ENCODE measurements at places on chromosomes 2 and 18.
A peak's percentile ranks its signal among the peaks of the same experiment; 100 is the strongest.

DNA sequence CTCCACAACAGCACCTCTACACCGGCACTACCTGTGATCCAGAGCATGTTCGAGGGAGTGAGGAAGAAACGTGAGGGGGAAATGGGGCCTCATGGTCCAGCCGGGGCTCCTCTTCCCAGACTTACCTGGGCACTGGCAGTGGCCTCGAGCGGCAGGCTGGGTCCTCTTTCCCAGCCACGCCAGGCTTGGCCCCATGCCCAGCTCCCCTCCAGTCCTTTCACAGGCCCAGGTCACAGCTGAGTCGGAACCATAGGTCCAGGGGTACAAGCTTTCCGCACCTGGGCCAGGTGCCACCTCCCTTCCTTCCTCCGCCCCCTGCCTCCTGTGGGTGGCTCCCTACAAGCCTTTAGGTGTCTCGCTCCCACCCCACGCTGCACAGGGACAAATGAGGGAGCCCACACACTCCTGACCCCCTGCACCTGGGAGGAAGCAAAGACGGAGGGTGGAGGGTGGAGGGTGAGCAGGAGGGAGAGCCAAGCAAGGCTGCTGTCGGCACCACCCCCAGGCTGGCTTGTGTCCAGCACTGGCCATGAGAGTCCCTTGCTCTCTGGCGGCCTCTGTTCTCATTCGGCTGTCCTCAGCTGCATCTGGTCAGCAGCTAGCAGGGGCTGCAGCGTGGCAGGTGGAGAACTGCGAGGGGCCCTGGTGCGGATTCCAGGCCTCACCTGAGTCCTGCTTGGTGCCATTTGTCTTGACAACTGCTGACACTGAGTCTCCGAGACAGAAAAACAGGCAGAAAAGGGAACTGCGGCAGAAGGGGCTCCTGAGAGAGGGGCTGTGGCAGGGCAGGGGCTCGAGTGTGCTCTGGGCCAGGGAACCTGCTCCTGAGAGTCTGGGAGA is 26.8 kb downstream of the ADRA2B start:
- DNase-seq = no peak

- no peak for DNase-seq
These were observed 62.4 kb upstream of the SPATS2L start for GRCh38 chr2:200244111-200244510.

GRCh38 chr18:74148543-74149070 is 284 bp downstream of the TIMM21 start:
- DNase-seq = no peak

DNA sequence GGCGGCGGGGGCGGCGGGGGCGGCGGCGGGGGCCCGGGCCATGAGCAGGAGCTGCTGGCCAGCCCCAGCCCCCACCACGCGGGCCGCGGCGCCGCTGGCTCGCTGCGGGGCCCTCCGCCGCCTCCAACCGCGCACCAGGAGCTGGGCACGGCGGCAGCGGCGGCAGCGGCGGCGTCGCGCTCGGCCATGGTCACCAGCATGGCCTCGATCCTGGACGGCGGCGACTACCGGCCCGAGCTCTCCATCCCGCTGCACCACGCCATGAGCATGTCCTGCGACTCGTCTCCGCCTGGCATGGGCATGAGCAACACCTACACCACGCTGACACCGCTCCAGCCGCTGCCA is 644 bp downstream of the ONECUT2 start:
- DNase-seq = no peak

GRCh38 chr2:232351686-232352510 is 26.7 kb upstream of the ALPP start:
- DNase-seq = no peak

DNA sequence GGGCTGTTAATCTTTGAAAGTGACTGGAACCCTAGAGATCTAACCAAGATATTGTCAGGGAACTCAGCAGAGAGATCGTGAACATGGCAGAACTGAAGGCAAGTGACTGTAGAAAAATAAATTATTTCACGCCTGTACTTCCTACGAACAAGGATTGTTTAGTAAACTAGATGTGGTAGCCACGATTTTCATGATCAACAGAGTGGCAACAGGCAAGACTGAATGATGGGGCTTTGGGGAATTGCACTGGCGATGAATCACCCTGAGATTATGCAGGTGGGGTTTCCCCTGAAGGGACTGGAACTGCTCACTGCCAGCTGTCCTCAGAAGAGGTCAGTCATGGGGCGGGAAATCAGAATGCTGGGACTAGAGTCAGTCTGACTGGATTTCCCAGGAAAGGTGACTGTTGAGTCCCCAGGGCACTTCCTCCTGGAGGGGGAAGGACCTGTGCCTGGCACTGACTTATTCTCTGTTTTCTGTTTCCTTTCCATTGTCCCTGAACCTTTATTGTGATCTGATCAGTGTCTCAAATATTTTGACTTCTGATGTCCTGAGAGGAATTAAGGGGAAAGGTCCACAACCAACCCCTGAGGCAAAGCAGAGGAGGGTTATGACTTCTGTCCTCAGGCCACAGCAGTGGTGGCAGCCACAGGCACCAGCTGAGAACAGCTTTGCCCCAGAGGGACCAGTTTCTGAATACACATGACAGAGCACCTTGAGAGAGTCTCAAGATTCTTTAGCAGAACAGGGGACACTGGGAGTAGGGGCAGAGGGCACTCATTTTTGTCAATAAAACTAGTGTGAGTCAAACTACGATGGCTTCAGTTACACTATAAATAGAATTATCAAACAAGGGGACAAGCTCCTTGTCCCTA is 70.0 kb downstream of the NAB1 start:
- DNase-seq = peak; percentile 50

DNA sequence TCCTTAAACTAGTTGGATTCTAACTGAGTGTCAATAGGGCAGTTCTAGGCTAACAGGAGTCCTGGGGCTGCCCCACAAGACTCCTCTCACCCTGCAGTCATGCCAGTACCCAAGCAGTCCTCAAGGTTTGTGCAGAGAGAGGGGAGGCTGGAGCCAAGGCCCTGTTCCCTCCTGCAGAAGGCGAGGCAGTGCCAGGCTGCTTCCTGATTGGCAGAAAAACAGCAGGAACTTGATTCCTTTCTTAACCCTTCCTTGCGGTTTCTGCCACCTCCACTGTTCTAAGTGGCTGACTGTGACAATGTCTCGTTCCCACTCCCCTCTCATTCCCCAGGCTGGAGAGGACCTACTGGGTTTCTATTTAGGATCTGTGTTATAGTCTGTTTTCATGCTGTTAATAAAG is 75.3 kb downstream of the LPIN1 start:
- DNase-seq = no peak

DNA sequence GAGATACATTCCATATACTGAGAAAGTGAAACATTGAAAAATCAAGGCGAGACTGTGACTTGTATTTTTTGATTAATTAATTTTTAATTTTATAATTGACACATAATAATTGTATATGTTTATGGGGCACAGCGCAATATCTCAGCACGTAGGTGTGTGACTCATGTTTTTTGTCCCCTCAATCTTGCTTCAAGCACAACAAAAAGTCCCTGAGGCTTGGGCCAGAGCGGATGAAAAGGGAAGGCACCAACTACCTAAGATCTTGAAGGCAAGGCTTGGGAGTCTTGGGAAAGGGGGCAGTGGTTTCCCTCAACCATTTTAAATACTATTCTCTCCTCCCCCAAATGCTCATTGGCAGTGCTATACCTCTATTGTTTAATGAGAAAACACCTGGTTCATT is 9.9 kb downstream of the SGPP2 start:
- no peak for DNase-seq

GRCh38 chr2:43024515-43025011 is 201.8 kb downstream of the ZFP36L2 start:
- no peak for DNase-seq

DNA sequence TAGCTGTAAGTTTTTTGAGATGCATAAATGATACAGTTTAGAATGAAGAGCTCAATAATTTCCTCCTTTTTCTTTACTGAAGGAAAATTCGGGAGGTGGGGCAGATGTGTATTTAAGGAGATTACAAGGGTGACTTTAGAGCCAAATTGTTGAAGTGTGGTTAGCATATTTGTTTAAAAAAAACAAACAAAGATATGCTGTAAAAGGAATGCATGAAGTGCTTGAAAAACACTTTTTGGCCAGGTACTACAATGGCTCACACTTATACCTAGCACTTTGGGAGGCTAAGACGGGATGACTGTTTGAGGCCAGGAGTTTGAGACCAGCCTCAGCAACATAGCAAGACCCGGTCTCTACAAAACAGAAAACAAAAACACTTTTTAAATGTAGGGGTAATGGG is 38.4 kb downstream of the CD302 start:
- DNase-seq = no peak

DNA sequence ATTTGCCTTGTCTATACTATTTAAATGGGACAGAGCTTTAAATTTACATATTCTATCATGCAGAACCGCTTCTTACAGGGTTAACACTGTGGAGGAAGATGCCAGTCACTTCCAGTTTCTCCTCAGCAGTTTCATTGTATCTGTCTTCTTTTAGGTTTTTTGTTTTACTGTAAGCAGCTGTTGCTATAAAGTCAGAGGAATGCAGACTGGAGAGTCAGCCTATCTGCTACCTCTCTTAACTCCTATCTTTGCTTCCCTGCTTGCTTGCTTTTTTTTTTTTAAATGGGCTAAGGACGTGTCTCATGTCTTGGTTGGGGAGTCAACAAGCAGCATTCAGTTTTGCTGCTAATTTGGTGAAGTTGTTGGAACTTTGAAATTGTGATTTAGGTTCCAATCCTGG is 8.9 kb downstream of the EPC2 start:
- no peak for DNase-seq

DNA sequence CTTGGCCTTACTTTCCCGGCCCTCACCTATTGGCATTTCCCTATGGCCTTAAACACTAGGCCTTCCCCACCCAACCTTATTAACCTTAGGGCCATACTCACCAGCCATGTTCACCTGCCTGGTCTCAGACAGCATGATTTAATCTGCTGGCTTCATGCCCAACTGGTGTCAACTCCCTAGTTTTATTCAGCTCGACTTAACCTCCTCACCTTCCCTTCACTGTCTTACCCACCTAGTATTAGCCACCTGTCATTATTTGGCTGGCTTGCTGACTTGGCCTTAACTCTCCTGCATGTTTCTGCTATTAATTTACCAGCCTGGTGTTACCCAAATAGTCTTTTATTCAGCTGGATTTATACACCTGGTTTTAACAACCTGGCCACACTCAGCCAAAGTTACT is 136.0 kb upstream of the ZSWIM2 start:
- no peak for DNase-seq

DNA sequence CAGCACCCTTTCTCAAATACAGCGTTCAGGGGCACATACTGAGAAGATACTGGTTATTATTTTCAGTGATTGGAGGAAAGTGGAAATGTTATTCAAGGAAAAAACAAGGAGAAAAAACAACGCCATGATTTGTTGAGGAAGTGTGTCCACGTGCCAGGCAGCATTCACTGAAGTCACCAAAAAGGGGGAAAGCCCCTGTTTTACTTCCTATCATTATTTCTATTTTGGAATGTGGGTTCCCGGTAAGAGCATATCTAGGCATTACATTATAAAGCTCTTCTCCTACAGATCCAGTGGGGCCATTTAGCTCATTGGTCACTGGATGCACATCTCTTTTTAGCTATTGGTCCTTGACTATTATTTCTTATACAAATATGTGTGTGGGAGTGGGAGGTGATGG is 518.7 kb downstream of the TXNL1 start:
- no peak for DNase-seq
